ENCODE measurements at places on chromosomes 3 and 15.

DNA sequence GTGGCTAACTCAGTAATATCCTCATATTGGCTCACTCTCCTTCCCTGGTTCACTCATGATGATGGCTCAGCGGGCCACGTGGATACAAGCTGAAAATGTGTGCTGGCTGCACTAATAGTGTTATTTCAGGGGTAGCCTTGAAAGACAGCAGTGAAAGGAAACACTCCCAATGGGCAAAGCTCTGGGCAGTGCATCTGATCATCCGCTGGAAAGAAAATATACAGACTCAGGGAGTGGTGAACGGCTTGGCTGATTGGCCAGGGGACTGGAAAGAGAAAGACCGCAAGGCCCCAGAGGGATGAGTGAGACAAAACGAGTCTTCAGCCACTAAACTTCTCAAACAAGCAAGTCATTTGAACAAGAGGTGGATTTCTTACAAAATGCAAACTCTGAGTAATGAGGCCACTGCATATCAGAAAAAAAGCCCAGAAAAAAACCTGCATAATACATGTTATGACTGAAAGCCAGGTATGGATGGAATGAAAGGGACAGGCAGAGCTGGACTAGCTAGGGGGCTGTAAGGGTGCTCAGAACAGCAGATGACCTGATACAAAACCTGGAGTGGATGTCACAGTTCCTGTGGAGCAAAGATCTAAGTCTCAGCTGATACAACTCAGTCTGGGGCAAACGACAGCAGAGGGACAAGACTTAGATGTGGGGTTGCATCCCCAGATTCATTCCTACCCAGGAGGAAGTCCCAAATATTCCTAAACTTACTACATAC lies 33.3 kb downstream of the CMTM6 start:
- DNase-seq = no peak

DNA sequence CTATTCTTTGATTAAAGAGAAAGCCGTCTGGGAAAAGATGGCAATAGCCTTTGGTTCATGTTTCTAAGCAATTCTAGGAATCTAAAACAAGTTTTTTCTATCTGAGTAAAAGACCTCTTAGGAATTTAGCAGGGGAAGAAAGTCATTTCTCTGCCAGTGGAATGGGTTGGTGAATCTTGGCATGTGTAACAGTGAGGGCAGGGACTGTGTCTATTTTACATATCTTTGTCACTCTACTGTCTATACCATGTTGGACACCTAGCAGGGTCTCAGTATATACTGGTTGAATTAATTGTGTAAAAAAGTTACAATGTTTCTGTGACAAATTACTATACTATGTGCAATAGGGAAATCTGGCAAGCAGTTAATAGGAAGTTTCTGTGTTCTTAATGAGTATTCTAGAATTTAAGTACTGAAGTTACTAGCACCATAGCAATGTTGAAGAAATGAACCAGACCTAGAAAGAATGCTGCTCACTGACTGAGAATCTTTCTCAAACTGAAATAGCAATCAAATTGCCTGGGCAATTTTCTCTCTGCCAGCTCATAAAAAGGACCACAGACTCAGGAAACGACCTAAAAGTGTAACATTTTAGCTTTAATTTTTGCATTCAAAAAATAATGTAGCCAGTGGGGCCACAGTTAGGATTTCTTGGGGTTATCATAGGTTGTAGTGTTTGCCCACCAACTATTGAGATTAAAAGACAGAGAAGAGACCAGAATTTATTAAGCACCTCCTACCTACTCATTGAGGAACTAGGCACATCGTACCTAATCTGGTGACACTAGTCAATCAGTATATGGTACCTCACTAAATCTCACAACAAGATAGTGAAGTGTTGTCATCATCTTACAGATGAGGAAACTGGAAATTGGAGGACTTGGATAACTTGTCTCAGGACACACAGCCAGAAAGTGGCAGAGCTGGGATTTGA lies 56.2 kb upstream of the LEKR1 start:
- DNase-seq = no peak

GRCh38 chr3:14151471-14152083 lies 26.7 kb downstream of the TMEM43 start:
- DNase-seq = no peak

DNA sequence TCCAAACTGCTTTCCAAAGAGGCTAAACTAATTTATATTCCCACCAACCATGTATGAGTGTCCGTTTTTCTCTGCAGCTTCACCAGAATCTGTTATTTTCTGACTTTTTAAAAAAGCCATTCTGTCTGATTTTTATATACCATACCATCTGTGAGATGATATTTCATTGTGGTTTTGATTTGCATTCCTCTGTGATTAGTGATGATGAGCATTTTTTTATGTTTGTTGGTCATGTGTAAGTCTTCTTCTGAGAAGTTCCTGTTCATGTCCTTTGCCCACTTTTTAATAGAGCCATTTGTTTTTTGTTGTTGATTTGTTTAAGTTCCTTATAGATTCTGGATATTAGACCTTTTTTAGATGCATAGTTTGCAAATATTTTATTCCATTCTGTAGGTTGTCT lies 179.4 kb upstream of the ALCAM start:
- DNase-seq = no peak

- no peak for DNase-seq
Observed at GRCh38 chr3:127689266-127689860, 16.6 kb downstream of the ABTB1 start.

DNA sequence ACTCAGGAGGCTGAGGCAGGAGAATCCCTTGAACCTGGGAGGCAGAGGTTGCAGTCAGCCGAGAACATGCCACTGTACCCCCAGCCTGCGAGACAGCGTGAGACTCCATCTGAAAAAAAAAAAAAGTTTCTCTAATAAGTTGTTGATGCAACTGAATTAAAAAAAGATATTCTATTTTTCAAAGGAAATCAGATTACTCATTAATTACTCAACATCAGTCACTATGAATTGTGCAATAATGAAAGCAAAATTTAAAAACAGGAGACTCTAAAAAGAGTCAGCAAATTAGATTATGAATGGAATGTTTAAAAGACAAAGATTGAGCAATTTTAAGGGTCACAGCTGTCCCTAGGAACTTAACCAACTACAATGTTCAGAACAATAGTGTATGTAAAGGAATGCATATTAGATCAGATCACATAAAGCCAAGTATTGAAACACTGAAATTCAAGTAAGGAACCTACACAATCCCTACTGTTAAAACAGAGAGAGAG lies 60.2 kb upstream of the SLC4A7 start:
- DNase-seq = no peak

- DNase-seq = no peak
Observed at GRCh38 chr3:116034794-116035193, 410.5 kb downstream of the LSAMP start.

DNA sequence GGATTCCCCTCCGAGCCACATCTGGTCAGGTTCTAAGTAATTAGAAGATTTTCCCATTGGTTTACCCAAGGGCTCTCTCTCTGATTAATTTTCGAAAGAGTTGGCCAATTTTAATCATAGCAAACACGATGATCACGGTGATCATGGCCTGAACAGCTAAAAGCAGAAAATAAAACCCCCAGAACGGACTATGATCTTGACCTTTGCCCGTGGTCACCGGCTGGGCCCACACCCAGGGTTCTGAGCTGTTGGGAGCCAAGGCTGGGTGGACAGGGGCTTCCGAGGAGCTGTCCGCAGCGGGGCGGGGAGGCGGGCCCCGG lies 2.6 kb downstream of the GP5 start:
- DNase-seq = no peak

GRCh38 chr15:65791335-65792137 lies 557 bp downstream of the DENND4A start:
- no peak for DNase-seq

DNA sequence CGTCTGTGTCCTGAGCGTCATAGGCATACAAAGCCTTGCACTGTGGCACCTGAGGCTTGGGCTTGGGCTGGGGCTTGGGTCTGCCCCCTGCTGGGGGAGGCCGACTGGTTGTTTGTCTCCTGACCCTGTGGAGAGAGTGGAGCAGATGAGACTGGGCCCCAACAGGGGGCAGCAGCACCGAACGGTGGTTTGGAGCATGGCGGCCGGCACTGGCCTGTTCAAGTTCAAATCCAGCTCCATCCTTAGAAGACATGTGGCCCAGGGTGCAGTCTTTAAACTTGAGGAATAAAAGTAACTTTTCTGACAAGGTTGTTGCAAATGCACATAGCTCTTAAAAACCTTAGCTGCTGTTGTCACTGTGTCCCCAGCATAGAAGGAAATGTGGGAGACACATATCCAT lies 33.3 kb downstream of the CCNB2 start:
- no peak for DNase-seq

GRCh38 chr3:192339214-192339613 lies 388.1 kb downstream of the FGF12 start:
- no peak for DNase-seq

- DNase-seq = no peak
Observed at GRCh38 chr3:156448300-156448699, 106.6 kb downstream of the SSR3 start.
